ENCODE measurements at places on chromosomes 2 and 18.

DNA sequence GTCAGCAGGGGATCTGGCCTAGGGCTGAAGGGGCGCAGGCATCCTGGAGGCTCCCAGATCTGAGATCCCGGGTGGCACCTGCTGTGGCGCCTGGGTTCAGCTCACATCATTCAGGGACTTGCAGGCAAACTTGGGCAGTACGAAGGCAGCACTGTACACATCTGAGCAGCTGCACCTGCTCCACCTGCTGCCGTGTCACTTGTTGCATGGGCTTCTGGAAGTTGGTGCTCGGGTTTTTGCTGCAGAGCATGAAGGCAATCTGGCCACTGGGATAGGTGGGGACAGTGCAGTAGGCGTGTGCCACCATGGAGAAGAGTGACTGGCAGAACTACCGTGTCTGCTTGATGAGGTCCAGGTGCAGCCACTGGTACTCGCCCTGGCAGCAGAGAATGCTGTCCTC, 48.6 kb downstream of the UGGT1 start:
- no peak for DNase-seq

- DNase-seq: no peak
Measured at GRCh38 chr18:78521744-78522143, 457.9 kb upstream of the SALL3 start.

DNA sequence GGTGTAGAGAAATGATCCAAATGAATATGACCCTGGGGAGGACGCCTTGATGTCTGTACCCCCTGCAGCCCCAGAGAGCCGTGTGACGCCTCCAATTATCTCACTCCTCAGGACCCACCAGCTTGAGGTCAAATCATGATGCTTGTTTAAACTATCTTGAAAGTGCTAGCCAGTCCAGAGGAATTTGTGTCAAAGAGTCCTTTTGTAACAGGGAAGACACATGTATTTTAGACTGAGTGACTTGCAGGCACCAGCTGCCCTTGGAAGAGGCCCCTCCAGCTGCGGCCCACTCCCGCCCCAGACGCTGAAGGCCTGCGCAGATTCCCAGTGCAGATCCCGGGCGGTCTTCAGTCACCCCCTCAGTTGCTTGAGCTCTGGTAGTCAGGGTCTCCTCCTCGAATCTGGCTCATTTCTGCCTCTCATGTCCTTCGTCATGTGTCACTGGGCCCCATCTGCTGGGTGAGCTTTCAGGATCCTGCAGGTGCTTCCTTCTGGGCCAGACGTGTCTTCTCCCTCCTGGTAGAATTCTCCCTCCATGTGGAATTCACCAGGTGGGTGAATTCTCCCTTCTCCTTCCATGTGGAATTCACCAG, 77.4 kb downstream of the RNF144A start:
- no peak for DNase-seq

- no peak for DNase-seq
Measured at GRCh38 chr2:112483831-112484230, 1.9 kb downstream of the TTL start.

Data from naive thymus-derived CD8-positive, alpha-beta T cell (primary cell).